ENCODE measurements at places on chromosomes 2 and 18.

- no peak for DNase-seq
These were observed 305.9 kb downstream of the ARHGAP15 start for GRCh38 chr2:143435131-143435530.

- no peak for DNase-seq
These were observed 15.7 kb downstream of the IGFBP5 start for GRCh38 chr2:216679658-216680024.

DNA sequence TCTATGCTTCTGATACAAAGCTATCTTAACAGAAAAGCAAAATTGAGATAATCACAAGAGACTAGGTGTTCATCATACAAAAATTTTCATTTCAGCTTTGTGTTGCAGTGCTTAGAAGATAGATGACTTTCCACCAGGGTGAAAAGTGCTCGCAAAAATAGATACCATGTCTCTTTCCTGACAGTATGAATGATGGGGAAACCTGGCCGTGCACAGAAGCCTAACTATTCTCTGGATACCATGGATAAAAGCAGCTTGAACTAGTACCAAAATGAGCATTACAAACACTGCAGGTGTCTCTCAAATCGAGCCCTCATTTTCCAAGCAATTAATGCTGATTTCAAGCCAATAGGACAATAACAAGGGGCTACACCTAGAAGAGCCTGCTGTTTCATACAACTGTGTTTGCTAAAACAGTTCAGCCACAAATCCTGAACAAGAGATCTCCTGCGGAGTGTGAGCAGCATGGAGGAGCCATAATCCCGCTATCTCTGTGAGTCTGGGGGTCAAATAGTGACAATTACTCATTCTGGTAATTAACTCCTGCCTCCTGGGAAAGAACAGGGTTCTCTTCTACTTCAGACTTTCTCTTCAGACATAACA lies 507.6 kb downstream of the PID1 start:
- DNase-seq: no peak

GRCh38 chr2:178512484-178512883 lies 32.2 kb downstream of the PLEKHA3 start:
- no peak for DNase-seq

DNA sequence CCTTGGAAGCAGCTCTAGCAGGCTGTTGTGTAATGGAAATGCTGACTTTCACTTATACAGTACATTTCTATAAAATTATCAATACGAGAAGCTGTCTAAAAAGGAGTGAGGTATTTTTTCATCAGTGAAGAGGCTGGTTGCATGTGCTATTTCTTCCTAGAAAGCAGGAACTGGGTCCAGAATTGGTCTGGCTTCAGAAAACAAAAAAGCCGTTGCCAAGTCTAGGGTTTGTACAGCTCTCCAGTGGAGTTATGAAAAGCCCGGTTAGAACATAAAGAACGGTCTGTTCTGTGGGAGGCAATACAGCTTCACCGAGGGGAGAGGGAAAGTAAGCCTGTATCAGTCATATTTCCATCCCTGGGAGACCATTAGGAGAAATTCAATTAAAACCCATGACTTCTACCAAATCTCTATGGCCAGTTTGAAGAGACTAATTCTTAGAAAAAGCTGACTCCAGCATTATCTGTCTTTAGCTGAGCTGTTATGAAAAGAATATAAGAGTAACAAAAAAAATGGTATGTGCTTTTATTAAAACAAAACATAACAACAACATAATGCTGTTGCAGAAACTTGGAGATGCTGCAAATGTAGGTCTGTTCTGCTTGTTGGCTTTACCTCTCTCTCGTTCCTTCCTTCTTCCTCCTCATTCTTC lies 217.0 kb downstream of the CMPK2 start:
- DNase-seq: no peak

DNA sequence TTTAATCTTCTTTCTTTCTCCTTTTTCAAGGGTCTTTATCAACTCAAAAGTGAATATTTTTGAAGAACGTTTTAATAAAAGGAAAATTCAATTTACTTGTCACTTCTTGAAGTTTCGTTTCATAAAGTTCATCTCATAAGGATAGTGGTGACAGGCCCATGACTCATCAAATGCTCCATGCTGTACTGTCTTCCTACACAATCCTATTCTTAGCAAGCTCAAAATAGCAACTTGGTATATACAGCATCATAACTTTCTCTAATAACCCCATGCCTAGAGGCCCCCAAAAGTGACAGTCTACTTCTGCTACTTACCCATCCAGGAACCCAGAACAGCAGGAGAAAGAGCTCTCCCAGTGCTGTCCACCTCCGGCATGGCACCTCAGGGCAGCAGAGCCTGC lies 7.7 kb downstream of the FBXO15 start:
- peak; percentile 60 for DNase-seq

GRCh38 chr2:208096080-208096479 lies 28.2 kb downstream of the CRYGD start:
- DNase-seq: no peak

GRCh38 chr2:126894585-126895182 lies 4.0 kb upstream of the TEX51 start:
- DNase-seq: no peak

DNA sequence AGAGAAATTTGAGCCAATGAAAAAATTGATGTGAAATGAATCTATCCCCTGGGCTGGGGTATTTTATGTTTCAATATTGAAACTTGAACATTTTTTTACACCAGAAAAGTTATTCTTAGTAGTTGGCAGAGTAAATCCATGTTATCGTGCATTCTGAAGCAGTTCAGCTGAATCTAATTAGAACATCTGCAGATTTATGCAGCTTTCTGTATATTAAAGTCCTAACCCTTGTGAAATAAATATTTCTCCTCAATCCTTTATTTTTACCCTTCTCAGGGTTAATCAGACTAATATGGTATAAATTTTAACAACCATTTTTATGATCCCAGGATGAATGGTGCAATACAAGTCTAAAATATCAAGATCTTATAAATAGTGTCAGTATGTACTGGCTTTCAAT lies 69.5 kb downstream of the CDH20 start:
- DNase-seq: no peak

GRCh38 chr2:40226637-40227036 lies 225.3 kb downstream of the SLC8A1 start:
- no peak for DNase-seq

GRCh38 chr18:79005653-79006052 lies 26.0 kb downstream of the SALL3 start:
- DNase-seq: no peak

DNA sequence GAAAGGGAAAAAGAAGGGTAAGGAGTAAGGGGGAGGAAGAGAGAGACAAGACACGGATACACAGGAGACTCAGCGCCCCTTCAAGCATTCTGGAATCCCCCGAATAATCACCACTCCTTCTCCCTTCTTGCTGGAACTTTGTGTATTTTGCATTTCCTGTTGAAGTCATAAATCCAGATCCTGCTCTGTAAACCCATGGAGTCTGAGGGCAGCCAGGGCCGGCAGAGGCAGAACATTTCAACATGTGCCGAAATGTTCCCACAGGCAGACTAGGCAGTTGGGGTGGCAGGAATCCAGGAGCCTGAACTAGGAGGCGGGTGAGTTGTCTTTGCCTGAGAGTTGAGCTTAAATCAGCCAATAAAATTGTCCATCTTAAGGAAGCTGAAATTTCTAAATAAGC lies 193.1 kb downstream of the SH3RF3 start:
- DNase-seq: no peak

DNA sequence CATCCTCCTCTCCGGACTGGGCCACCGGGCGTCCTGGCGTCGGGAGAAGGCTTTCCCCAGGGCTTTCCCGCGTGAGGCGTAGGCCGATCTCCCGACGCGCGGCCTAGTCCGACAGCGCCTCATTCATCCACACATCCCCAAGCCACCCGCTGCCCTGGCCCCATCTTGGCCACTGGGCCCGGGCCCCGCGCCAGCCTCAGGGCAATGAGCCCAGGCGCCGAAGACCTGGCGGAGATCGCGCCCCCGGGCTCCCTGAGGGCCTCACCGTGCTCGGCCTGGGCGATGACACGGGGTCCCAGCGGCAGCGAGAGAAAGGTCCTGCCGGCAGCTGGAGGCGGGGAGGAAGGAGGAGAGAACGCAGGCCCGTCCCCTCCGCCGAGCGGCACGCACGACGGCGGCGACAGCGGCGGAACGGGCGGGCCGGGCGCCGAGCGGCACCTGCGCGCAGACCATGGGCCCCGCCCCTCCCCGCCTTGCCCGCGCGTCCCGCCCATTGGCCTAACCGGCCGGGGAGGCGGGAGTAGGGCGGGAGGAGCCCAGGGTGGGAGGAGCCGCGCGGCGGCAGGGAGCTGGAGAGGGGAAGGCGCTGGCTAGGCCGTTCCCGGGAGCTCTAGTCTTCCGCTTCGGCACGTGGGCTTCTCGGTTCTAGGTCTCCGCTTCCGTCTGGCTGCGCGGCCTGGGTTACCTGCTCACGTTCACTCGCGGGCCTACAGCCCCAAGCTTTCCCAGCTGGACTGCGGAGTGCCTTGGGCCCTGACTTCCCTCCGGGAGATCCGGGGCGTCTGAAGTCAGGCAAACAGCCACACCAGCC lies at the start of gene OLA1:
TSS of gene OLA1 (minus strand) at position 346 of the 811 bp plus-strand sequence. CDS start 1,717 bp downstream, outside the sequence.
- DNase-seq: peak; percentile 95

DNA sequence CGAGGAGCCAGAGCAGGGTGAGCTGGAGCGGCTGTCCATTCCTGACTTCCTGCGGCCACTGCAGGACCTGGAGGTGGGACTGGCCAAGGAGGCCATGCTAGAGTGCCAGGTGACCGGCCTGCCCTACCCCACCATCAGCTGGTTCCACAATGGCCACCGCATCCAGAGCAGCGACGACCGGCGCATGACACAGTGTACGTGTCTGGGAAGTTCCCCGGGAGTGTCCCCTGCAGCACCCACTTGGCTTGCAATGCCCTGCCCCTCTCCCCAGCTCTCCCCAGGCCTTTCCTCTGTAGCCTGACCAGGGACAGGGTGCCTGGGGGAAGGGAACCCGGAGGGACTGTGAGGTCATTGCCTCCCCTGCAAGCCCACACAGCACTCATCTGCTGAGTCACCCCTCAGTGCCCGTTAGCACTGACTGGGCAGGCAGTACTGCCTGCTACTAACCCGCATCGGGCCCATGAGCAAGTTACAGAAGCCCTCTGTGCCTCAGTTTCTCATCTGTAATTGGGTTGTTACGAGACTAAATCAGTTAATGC lies 29.4 kb upstream of the GMPPA start:
- DNase-seq: no peak

DNA sequence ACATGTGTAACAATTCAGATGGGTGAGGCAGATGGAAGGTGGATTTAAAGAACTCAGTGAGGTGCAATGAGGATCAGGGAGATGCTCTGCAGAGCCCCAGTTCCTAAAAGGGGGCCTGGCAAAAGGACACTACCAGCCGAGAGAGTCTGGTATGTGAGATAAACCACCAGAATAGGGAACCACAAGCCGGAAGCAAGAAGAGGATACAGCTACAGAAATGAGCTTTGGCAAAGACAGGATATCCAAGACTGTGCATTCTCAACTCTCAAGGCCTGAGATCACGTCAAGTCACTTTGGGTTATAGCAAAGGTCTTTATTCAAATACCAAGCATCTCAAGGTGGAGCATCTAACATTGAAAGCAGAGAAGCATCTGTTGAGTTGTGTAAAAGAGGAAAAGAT lies 293.5 kb downstream of the ARHGAP15 start:
- peak; percentile 19 for DNase-seq

DNA sequence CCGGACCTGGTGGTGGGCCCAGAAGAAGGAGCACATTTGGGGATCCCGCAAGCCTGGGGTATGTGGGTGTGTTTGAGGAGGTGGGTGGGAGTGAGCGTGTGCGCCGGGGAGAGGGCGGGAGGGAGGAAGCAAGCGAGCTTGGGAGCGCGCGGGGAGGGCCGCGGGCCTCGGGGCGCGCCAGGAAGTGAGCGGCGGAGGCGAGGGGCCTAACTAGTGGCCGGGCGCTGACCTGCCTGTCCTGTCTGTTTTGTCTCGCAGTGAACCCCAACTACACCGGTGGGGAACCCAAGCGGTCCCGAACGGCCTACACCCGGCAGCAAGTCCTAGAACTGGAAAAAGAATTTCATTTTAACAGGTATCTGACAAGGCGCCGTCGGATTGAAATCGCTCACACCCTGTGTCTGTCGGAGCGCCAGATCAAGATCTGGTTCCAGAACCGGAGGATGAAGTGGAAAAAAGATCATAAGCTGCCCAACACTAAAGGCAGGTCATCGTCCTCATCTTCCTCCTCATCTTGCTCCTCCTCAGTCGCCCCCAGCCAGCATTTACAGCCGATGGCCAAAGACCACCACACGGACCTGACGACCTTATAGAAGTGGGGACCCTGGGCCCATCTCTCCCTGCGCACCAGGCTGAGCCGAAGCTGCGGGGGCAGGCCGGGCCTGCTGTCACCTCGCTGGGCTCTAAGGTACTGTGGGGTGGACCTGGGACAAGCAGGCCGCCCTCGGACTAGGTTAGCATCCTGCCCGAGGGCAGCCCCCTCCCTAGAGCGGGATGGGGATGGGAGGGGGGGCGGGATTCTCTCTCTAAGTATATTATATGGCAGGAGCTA lies 1.2 kb downstream of the HOXD4 start:
- DNase-seq: no peak

- DNase-seq: no peak
These were observed 37.1 kb downstream of the SLC25A52 start for GRCh38 chr18:31723639-31723989.

DNA sequence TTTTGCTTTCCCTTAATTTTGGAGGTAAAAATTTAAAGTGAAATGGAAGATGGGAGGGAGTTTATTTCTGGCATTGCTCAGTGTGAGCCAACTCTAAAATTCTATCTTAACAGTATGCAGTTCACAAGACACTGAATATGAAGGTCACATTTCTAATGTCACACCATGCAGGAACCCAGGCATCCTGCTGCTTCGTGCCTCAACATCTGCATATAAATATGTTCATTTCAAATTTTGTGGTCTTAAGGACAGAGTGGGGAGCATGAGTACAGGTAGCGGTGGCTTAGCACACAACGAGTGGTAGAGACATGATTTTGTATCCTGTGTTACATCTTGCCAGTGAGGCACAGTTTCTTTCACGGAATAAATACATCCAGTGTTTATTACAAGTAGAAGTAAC lies 102.4 kb downstream of the ARL4C start:
- no peak for DNase-seq

DNA sequence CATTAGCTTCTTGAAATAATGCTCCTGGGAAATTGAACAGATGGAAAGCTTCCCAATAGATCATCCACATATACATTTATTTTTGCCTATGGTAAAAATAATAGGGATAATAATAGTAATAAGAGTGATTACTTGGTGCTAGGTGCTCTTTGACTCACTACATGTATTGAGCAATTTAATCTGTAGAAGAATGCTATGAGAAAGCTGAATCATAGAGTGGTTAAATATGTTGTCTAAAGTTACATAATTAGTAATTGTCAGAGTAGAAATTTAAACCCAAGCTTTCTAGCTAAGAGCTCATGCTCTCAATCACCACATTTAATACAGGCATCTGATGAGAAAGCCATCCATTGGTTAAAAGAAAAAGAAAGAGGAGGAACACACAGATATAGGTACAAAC lies 590.5 kb upstream of the SLC8A1 start:
- no peak for DNase-seq

DNA sequence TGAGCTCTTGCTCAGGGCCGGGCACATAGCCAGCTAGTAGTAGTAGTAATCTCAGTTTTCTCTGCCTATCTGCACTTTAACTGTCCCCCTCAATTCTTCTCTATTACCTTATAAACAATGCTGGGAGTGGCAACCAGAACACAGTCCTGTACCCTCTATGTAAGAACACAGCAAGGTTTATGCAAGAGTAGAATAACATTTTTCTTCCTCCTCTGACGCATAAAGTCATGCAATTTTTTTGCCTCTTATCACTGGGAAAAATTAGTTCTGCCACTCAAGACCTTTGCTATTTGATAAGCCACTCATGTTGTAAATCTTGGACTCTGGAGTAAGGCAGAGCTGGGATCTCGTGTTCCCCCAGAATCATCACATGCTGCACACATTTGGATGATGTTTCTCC lies 200.7 kb upstream of the SOX11 start:
- DNase-seq: no peak

- DNase-seq: no peak
These were observed 10.7 kb upstream of the IL1R2 start for GRCh38 chr2:101981066-101981465.
